Suppressor macrophage treated with lipopolysaccharide for 1 hour (primary cell): ENCODE measurements at places on chromosomes 7 and 10.

- DNase-seq = no peak
Measured at GRCh38 chr10:10941127-10941730, 76.4 kb upstream of the CELF2 start.

DNA sequence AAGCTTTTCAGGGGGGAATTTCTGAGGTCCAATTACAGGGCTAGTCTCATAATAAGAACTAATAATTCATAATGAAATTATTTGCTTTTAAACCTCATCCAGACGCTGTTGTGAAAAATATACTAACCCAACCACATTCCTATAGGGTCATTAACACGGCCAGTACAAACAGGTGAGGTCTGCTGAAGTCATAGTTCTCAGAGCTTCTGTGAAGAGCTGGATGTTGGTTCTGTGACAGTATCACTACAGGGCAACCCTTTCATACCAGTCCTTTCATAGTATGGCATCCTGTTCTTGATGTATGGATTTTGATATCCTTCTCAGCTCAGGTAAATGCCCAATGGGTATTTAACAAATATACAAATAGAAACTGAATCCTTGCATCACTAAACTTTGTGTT is 62.3 kb upstream of the FAM133B start:
- DNase-seq = no peak

DNA sequence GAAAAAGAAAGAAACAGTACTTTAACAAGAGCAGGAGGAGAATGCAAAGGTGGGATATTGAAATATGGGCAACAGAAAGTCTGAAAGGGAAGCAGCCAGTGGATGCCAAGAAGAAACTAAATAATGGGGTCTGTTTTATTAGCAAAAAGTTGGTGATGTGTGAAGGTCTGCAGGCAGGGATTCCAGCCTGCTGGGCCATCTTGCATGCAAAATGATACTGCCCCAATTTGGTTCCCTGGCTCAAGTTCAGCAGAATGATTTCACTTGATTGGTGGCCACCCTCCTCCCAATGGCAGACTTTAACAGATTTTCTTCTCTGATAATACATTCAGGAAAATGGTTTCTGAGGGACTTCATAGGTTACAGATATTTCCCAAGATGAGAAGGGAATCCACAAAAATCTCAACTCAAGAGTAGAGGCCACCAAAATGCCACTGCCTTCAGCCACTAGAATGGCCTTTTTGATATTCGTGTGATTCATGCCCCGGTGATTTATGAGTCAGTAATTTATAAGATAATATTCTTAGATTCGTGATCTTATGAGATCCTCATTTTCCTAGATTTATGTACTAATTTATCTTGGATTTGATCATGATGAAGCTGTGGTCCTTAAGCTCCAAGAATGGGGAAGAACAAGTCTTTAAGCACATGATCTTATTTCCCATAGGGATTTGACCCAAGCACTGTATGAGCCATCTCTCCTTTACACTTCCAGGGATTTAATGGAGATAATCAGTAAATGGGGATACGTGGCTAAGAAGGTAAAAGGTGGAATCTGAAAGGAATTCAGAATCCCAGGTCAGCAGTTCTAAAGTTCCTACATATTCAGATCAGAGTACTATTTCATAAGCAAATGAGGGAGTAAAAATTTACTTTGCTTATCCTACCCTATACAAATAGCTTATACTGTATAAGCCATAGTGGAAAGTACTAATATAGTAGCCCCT is 32.3 kb upstream of the ADD3 start:
- DNase-seq = no peak

- no peak for DNase-seq
Measured at GRCh38 chr7:70156057-70156456, 557.8 kb downstream of the AUTS2 start.

- no peak for DNase-seq
Measured at GRCh38 chr10:15605740-15606369, 113.9 kb downstream of the ITGA8 start.

DNA sequence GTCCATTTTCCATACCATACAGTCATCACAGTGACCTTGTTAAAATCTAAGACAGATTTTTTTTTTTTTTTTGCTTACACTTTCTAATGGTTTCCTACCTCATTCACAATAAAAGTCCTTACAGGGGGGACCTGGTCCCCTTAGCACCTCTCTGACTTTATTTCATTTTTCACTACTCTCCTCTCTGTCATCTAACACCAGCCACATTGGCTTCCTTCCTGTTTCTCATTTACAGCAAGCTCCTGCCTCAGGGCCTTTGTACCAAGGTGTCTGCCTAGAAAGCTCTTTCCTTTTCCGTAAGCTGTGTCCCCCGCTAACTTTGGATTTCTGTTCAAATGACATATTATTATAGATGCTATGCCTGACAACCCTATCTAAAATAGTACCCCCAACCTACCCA is 27.7 kb downstream of the CC2D2B start:
- no peak for DNase-seq

GRCh38 chr7:74025146-74025545 is 2.8 kb upstream of the ELN start:
- no peak for DNase-seq

- no peak for DNase-seq
Measured at GRCh38 chr7:122183106-122183505, 39.1 kb upstream of the AASS start.

DNA sequence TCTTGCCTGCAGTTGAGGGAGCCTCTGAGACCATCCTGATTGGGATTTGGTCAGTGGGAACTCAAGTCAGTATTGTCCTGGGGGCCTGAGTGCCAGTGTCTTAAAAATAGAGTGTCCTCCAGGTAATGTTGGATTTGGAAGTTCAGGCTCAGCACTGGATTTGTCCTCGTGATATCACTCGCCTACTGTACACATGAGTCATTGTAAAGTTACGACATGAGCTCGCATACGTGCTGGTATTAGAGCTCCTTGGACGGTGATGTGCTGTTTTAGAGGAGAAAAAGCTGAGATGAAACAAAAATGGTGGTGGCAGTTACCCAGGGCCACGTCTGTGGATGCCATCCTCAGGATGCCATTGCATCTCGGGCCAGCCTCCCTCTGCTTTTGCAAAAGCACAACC is 78.2 kb downstream of the MGMT start:
- no peak for DNase-seq

DNA sequence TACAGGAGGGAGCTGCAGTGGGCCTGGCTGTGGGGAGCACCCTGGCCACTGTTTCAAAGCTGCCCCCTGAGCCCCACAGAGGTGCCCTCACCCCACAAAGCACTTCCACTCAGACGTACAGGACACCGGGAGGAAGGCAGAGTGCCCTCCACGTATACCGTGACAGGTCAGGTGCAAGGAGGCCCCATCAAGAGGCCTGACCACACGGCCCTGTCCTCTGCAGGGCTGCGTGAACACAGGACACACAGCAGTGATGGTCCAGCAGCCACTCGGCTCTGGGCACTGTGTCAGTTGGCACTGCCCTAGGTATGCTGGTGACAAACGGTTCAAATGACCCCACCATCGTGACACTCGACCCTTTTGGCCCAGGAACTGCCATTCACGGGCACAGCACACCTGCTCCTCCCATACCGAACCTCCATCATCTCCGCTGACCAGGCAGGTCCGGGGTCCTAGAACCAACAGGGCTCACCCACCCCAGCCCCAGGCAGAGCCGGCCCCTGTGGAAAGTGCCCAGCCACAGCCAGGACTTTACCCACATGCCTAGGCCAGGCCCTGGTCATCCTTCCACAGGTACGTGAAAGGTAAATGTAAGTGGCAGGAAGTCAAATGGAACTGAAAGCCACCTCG is 560.9 kb downstream of the PTPRN2 start:
- no peak for DNase-seq

DNA sequence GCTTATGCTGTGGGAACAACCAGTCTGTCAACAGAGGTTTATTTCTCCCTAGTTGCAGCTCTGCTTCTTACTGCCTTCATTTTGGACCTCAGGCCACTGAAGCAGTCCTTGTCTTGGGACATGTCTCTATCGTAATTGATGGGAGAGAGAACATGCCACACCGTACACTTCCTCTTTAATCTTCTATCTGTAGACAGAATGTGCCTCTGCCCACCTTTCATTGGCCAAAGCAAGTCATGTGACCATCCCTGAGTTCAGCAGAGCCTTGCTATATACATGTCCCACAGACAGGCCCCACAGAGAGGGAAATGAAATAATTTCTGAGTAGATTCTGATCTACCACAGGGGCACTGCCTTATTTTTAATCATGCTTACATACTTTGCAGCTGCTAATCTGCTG is 98.0 kb downstream of the KCND2 start:
- no peak for DNase-seq

- DNase-seq = no peak
Measured at GRCh38 chr7:93914581-93915066, 6.9 kb upstream of the GNG11 start.

GRCh38 chr7:50293509-50294179 is 10.9 kb upstream of the IKZF1 start:
- no peak for DNase-seq

GRCh38 chr7:94426980-94427875 is 32.5 kb downstream of the COL1A2 start:
- no peak for DNase-seq

GRCh38 chr10:63833411-63834060 is 312.3 kb downstream of the REEP3 start:
- DNase-seq = no peak

DNA sequence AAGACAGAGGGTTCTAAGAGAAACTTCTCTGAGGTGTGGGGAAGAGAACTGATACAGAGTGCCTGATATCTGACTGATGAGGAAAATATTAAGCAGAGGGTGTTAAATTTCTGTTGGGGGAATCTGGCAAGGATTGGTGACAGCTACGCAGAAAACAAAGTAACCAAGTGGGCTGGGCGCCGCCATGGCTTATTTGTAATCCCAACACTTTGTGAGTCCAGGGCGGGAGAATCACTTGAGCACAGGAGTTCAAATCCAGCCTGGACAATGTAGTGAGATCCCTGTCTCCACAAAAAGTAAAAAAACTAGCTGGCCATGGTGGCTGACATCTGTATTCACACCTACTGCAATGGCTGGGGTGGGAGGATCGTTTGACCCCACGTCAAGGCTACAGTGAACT is 2.1 kb upstream of the C7orf25 start:
- DNase-seq = no peak

GRCh38 chr10:77090381-77091356 is 546.9 kb downstream of the KCNMA1 start:
- no peak for DNase-seq

- DNase-seq = no peak
Measured at GRCh38 chr10:132862485-132863420, 76.8 kb upstream of the NKX6-2 start.

DNA sequence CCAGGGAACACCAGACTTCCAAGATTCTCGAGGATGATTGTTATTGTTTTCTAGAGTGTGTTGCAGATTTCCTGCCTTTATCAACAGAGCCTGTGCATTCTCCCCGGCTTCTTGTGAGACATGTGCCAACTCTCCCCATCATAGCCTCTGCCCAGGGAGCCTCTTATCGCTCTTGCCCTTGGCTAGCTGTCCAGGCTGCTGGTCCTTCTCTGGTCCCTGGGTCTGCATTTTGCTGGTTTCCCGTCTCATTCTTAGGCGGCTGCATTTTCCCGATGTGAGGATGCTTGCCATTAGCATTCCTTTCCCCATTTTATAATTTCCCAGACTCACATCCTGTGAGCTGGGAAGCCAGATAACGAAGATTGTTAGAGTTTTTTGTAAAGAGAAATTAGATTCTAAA is 15.2 kb downstream of the SLC13A4 start:
- no peak for DNase-seq

GRCh38 chr10:130009228-130009627 is 45.2 kb upstream of the EBF3 start:
- no peak for DNase-seq

- no peak for DNase-seq
Measured at GRCh38 chr7:120680985-120681384, 177.0 kb downstream of the TSPAN12 start.

DNA sequence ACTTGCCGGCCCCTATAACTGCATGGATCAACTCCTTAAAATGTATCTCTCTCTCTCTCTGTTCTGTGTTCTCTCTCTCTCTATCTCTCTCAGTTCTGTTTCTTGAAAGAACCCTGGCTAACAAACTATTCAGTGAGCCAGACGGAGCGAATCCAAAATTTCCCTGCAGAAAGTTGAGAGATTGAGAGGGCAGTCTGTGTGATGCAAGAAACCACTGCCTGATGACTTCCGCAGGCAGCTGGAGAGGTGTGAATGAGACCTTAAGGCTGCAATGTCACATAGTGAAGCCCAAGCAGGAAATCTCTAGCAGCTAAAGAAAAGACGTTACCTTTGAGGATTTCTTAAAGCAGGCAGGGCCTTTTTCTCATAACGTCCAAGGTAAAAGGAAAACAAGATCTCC is 17.3 kb downstream of the FAM107B start:
- no peak for DNase-seq

DNA sequence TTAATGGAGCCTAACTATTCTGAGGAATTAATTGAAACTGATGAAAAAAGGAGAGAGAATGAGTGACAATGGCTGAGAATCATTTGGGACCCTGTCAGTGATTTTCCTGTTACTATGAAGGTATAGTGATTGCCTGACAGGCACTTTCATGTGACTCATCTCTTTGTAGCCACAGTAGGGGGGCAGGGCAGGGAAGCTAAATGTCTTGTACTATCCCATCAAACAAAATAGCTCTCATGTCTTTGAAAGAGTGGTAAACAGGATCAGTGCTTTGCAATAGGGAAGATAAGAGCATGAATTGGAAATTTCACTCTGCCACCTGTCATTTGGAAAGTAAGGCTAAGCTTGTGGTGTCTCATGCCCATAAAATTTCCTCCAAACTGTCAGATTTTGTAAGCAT is 94.5 kb upstream of the GSDME start:
- DNase-seq = no peak

- peak; percentile 36 for DNase-seq
Measured at GRCh38 chr10:104330168-104331110, 7.8 kb downstream of the ITPRIP start.

GRCh38 chr7:22718911-22719420 is 8.0 kb upstream of the IL6 start:
- no peak for DNase-seq

DNA sequence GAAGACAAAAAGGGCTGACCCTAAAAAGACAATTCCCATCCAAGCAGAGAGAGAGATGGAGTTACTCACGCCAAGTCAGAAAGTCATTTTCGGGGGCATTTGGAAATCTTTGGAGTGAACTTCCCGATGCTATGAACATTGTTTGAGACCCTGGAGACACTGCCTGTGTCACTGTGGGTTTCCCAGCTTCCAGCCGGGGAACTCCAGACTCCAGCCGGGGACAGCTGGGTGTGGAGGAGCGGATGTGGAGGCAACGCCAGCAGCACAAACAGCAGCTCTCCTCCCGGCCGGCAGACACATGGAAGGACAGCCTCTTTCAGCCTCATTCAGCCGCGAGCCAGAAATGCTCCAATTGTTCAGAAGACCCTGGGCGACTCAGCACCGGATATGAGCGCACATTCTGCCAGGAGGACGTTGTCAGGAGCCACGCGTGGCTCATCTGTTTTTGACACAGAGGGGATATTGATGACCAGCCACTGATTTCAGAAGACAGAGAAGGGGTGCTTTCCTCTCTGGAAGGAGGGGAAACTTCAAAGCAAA is 97.6 kb downstream of the PRPF18 start:
- no peak for DNase-seq

DNA sequence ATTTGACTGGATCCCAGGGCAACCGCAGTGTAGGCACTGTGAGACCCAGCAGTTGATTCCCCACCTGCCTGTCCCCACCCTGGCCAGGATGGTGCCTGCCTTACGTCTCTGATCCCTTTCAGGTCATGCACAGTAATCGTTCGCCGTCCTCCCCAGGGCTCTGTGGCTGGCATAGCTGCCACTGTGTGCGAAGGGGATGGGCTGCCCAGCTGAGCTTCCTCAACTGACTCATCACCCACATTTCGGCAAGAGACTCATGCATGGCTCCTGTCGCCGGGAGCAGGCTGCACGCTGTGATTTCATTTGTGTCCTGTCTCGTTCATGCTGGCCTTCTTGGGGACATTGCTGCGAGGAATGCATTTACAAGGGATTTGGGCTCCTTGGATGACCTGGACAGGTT is 252.4 kb downstream of the KLF6 start:
- peak; percentile 62 for DNase-seq
